ENCODE measurements at places on chromosomes 2 and 18.

GRCh38 chr2:238106339-238106697 is 6.2 kb downstream of the ESPNL start:
- no peak for DNase-seq

GRCh38 chr18:3692113-3692621 is 242.2 kb downstream of the TGIF1 start:
- no peak for DNase-seq

DNA sequence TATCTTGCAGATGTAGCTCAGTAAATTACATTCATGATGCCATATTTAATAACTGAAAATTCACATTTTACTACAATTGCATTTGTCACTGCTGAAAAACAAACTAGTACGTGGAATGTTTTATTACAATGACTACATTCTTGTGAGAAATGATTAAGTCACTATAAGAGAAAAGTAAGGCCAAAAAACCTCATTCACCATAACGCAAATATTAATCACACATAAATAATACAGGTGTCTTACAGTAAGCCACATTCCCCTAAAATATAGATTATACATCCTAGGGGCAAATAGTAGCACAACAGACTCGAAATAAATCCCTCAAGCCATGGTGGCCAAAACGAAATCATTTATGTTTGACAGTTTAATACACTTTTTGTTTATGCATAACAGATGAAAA is 460.6 kb downstream of the NR4A2 start:
- DNase-seq = no peak

- no peak for DNase-seq
Observed at GRCh38 chr18:49843778-49844625, 30.7 kb upstream of the ACAA2 start.

DNA sequence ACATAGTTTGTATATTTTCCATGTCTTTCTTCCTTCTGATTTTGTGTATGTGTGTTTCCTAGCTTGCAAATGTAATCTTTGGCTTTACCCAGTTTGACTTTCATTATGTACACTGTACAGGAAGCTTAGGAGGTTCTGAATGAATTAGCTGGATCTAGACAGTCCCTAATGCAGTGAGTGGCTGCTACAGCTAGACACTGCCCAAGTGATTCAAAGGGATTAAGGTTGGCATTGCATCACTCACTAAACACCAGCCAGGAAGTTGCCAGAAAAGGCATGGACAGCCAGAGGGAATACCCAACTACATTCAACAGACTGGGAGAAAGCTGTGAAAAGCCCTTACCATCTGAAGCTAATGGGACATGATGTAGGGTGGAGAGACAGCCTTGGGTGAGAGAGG is 316.0 kb upstream of the MEX3C start:
- no peak for DNase-seq

All from GM04503 (cell line).